ENCODE measurements at places on chromosomes 13 and 19.

- no peak for DNase-seq
Observed at GRCh38 chr13:98405107-98405571, 171.8 kb downstream of the STK24 start.

GRCh38 chr13:53447863-53448262, 419.2 kb downstream of the OLFM4 start:
- DNase-seq, result no peak

DNA sequence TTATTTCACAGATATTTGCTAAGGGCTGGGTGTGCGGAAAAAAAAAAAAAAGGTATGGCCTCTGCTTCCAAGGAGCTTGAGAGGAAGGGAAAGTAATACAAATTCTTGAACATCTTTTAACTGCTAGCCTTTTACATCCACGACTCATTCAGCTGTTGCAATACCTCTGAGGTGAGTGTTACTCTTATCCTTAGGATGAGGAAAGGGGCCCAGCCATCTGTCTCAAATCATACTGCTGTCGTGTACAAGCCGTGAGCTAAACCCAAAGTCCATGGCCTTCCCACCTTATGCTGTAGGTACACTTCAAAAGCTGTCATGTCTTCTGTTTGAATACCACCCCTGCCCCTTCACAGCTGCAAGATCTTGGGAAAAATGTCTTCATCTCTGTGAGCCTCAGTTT, 146.8 kb downstream of the KCNRG start:
- no peak for DNase-seq

DNA sequence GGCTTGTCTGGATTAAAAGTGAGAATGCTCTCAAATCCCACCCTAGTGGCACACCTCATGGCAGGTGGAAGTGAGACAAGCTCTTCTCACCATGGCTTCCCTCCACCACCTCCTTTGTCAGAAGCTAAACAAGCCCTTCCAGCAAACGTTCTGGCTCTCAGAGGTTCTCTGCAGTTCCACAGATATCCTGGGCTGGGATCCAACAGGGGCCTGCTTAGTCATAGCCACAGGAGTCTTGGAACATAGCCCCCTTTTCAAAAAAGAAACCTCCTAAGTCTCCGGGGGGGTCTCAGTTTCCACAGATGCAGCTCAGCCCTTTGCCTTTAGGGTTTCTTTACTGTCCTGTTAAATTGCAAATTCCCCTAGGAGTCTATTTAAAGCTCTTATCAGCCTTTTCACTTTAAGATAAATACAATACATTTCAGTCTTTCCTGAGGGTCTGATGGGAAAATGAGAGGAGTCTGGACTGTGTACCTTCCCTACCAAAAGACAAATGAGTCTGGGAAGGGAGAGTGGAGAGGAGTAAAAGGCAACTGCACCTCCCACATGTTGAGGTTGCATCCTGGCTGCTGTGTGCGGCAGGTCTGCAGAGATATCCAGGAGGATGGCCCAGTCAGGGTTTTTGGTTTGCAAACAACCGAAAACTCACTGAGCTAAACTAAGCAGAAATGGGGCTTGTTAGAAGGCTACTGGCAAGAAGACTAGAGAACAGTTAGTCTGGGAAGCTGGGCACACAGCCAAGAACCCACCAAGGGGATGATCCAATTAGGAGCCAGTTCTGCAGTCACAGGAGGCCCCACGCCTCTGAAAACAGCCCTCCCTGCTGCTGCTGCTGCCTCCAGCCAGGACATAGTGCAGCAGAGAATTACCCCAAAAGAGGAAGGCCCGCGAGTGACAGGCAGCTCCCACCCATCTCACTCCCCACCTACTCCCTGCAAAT, 41.4 kb upstream of the SERP2 start:
- DNase-seq, result no peak

DNA sequence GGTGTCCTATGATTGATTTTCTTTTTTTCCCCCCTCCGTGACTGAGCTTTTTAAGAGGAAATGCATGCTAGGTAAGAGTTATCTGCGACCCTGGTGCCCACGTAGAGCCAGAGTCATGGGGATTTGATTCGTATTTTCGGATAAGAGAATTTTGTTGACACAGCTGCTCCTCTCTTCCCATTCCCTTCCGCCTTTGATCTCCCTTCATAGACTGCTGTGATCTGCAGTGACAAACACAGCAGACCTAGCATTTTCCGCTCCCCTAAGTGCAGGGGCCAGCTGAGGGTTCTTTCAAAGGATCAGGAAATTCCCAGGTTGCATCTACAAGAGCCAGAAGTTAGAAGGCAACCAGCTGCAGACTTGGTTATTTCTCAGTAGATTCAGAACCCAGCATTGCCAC, 70.5 kb downstream of the ZNF568 start:
- no peak for DNase-seq

- no peak for DNase-seq
Observed at GRCh38 chr19:14479309-14479974, 4.3 kb upstream of the PTGER1 start.

- DNase-seq, result no peak
Observed at GRCh38 chr13:53499576-53500133, 471.0 kb downstream of the OLFM4 start.

- no peak for DNase-seq
Observed at GRCh38 chr13:38376546-38376945, 26.9 kb downstream of the UFM1 start.

DNA sequence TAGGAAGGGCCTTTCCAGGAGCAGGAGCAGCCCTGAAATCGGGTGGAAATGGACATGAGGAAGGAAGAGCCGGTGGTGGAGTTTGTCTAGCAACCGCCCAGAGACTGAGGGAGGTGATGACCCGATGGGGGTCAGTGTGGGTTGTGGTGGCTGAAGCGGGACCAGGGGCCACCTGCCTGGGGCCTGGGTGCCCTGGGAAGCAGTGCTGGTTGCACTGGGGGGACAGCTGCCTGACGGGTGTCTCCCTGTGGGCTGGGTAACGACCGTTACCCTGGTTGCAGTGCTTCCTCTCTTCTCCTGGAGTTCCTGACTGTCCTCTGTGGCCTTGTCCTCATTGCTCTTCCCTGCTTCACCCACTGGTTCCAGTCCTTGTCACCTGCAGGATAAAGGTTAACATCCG, 13.0 kb downstream of the ZNF536 start:
- no peak for DNase-seq

DNA sequence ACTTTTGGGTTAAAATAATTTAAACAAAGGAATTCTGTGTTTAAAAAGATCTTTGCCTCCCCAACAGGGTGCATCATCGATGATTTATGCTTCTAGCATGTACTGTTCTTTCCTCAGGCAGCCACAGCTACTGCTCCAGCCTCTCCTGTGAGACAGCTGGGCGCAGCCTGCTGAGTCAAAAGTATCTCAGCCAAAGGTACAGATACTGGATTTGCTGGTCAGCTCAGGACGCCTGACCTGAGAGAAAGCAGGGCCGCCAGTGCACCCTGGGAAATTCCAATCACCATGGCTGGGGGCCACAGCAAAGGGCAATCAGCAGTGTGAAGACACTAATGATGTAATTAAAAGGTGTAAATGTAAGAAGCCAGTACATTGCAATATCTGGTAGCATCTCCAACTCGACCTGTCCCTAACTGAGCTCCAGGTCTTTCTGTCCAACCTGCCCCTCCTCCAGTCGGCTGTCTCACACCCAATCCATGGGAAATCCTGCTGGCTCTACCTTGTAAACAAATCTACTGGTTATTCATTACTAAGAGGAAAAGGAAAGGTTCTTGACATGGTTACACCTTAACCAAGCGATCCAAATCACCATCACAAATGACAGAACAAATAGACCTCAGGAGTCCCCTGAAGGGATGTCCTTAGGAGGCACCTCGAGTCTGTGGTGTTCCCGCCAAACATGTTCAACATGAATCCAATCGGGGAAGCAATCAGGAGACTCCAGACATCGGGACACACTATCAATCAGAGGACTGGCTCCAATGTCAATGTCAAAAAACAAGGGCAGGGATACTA, 7.3 kb downstream of the OPA3 start:
- DNase-seq, result no peak

GRCh38 chr19:18807861-18808331, 16.8 kb upstream of the COMP start:
- DNase-seq, result no peak

- peak; percentile 8 for DNase-seq
Observed at GRCh38 chr19:37654629-37655300, 500 bp downstream of the ZFP30 start.

GRCh38 chr19:27774827-27775226, 1438.1 kb downstream of the UQCRFS1 start:
- no peak for DNase-seq

DNA sequence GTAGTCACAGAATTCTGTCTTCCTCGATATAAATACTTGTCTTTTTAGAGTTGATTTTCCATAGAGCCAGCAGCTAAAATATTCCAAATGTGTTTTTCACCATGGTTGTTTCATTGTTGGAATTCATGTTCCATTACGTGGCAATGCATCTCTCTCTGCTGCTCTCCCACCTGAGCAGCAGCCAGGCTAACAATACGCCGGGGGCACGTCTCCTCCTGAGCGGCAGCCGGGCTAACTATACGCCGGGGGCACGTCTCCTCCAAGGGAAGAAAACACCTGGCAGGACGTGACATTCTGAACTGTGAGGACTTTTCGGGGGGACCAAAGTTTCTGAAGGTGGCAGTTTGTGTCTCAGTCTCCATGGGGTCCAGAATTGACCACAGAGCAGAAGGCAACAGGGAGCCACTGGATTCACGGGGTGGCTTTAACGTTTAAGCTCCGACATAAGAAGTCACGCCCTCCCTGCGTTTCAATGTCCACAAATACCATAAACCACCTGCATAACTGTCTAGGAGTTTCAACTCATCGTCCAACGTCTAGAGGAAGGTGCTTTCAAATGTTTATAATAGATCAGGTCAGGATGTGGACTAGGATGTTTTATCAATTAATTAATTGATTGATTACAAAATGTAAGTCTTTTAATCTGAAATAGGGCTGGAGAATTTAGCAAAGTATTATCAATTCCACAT, 15.1 kb downstream of the PLPP2 start:
- DNase-seq, result no peak

GRCh38 chr13:76552807-76553206, 333.4 kb downstream of the KCTD12 start:
- no peak for DNase-seq

- no peak for DNase-seq
Observed at GRCh38 chr19:42122691-42123607, 9.3 kb downstream of the POU2F2 start.

- no peak for DNase-seq
Observed at GRCh38 chr13:36840718-36841250, 21.8 kb downstream of the RFXAP start.

DNA sequence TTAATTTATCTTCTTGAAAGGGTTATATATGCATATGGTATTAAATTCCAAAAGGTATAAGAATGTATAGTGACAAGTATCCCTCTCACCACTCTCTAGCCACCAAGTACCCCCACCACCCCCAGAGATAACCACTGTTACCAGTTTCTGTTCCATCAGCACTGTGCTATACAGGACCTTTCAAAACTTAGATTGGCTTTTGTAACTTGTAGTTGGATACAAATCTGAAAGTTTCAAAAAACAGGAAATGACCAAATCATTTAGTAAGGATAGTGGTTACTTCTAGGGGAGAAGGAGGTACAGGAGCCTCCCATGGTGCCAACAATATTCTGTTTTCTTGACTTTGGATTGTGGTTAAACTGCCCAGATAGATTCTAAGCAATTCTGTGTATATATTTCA, 56.7 kb downstream of the AKAP11 start:
- DNase-seq, result no peak

DNA sequence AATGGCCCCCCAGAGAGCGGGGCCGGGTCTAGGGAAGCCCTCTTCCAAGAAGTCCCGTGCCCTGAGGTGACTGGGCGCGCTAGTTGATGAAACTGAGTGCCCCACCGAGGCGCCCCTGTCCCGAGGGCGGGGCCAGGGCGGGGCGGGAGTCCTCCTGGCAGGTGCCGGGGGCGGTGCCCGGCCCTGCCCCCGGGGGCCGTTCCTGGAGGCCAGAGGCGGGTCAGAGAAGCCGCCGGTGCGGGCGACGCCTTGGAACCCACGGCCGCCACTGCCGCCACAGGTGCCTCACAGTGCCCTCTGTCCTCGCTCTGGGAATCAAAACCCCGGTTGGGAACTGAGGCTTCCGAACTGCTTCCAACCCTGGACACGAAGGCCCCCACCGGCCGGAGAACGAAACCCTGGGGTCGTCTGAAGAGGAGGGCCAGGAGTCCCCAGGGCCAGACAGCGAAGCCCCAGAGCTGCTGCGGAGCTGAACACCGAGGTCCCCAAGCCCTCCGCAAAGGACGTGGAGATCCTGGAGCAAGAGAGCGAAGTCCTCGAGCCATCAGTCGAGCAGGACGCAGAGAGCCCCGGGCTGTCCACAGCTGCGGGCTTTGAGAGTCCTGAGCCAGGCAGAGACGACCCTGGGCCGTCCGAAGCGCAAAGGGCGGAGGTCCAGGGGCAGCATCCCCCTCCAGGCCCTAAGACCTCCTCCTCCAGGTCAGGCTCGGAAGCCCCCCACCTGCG, at the start of gene MISP3:
TSS of gene MISP3 (plus strand) at position 252 of the 726 bp plus-strand sequence. CDS start 524 bp downstream, outside the sequence.
- DNase-seq, result peak; percentile 20

DNA sequence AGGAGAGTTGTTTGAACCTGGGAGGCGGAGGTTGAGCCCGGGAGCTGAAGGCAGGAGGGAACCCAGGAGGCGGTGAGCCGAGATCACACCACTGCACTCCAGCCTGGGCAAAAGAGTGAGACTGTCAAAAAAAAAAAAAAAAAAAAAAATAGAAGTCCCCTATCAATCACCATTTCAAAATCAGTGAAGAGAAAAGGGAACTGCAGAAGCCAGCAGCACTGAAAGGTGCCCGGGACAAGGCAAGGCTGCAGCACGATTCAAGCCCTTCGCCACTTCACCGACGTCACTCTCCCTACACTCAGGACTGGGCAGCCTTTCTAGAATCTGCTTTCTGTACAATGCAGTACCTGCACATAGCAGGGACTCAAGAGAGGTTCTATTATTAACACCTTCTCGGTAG, 21.9 kb upstream of the USP12 start:
- DNase-seq, result no peak

- no peak for DNase-seq
Observed at GRCh38 chr13:113548171-113548641, 36.3 kb upstream of the TFDP1 start.

DNA sequence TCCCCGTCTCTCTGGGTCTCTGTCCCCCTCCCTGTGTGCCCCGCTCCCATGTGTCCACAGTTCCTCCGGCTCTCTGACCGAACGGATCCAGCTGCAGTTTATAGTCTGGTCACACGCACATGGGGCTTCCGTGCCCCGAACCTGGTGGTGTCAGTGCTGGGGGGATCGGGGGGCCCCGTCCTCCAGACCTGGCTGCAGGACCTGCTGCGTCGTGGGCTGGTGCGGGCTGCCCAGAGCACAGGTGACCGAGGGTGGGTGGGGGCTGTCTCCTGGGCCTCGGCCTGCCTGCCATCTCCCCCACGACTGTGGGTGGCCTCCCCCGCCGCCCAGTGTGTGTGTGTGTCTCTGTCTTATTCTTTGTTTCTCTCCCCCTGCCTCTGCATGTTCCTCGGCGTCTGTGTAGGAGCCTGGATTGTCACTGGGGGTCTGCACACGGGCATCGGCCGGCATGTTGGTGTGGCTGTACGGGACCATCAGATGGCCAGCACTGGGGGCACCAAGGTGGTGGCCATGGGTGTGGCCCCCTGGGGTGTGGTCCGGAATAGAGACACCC, 10.3 kb downstream of the TRPM4 start:
- no peak for DNase-seq
